ENCODE measurements at places on chromosomes 13 and 19.

- H3K27ac ChIP-seq = no peak overlapping the region
- DNase-seq = no peak
- H3K4me3 ChIP-seq = no peak overlapping the region
These were observed 34.2 kb downstream of the GJA3 start for GRCh38 chr13:20126541-20127261.

DNA sequence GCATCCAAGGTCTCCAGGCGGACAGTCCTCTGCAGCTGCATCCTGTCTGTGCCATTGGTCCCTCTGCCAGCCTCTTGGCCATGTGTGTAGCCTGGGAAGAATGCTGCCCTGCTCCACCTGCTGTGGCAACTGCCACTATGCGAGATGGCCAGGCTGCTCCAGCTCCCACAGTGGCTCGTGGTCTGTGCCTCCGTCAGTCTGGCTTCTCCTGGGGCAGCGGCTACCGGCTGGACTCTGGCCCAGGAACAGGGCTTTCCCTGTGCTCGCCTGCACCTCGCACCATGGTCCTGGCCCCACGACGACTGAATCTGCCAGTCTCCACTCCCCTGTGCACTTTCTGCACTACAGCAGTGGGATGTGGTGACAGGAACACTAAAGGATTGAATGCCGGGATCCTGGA lies 26.7 kb upstream of the FFAR2 start:
- no peak for DNase-seq
- no peak overlapping the region for H3K4me3 ChIP-seq
- H3K36me3 ChIP-seq = no peaks in the 10 kb centered on the region
- no peaks in the 10 kb centered on the region for H3K4me1 ChIP-seq
- peaks cover 26% of the 10 kb centered on the region for H3K27me3 ChIP-seq

DNA sequence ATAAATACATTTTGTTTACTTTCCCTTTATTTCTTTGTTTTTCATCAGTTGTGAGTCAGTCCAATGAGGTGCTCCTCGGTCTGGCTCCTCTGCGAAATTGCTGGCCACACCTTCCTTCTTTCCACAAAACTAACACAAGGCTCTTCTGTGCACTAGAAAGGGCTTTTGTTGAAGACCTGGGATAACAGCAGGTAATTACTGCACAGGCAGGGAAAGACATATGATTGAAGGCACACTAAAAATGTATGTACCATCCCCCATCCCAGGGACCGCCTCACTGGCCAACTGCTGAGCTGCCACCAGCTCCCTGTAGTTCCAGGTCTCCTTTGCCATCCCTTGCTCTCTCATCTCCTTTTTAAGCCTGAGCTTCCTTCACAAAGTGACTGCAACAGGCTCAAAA lies 180.5 kb downstream of the EFNB2 start:
- no peak overlapping the region for H3K4me3 ChIP-seq
- no peak overlapping the region for H3K27ac ChIP-seq
- no peaks in the 10 kb centered on the region for H3K27me3 ChIP-seq
- H3K4me1 ChIP-seq = peaks cover 4% of the 10 kb centered on the region
- DNase-seq = no peak

- no peak overlapping the region for H3K27ac ChIP-seq
- peaks cover 90% of the 10 kb centered on the region for H3K36me3 ChIP-seq
- no peak for DNase-seq
- no peaks in the 10 kb centered on the region for H3K27me3 ChIP-seq
These were observed 30.3 kb downstream of the USPL1 start for GRCh38 chr13:30647824-30648521.

DNA sequence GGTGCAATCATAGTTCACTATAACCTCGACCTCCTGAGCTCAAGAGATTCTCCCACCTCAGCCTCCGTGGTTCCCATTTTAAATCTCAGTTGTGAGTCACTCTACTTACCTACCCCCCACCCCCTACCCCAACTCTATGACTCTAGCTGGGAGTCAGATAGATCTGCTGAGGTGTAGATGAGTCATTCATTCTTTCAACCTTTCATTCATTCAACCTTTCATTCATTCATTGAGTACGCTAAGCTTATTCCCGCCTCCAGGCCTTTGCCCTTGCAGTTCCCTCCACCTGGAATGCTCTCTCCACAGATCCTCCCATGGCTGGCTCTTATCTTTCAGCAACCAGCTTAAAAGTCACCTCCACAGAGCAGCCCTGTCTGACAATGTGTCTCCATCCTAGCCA lies 1.1 kb upstream of the MAST1 start:
- H3K36me3 ChIP-seq = no peaks in the 10 kb centered on the region
- no peak for DNase-seq
- peaks cover 10% of the 10 kb centered on the region for H3K4me1 ChIP-seq
- no peak overlapping the region for H3K27ac ChIP-seq

DNA sequence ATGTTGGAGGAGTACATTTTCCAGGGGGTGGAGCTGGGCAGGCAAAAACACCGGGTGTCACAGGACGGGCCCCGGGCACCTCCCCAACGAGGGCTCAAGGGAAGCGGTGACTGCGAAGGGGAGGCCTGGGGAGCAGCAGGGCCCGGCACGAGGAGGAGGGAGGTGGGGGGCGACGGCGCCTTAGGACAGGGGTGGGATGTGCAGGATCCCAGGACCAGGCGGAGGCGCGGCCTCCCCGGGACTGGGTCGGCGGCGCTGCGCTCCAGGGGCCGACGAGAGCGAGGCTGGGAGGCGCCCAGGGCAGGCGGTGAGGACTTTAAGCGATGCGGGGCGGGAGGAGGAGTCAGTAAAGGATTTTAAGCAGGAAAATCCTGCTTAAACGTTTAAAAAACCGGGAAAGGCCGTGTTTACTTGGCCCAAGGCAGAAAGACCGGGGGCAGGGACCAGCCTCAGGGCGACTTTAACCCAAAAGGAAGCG lies 427 bp downstream of the ZNF160 start:
- peaks cover 21% of the 10 kb centered on the region for H3K36me3 ChIP-seq

DNA sequence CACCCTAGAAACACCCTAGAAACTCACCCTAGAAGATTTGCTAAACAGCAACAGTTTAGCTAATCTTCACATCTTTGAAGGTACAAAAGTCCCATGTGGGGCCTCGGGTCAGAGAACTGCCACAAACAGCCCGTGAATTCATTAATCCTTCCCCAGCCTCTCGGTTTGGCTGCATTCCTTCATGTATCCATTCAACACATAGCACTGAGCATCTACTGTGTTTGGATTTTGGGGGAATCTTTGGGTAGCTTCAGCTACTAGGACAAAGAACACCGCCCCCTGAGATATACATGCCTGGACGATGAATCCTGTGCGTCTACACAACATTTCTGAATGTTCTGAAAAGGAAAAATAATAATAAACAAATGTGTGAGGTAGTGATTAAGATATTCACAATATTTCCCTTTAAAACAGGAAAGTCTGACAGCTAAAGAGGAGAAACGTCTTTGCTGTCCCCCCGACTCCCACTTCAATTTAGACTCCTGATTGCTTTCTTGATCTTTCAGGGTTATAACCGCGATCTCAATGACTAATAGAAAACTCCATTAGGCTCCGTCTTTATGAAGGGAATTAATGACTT lies 63.5 kb downstream of the ALOX5AP start:
- no peak for DNase-seq
- no peaks in the 10 kb centered on the region for H3K36me3 ChIP-seq
- H3K4me3 ChIP-seq = no peak overlapping the region
- H3K27me3 ChIP-seq = no peaks in the 10 kb centered on the region
- peaks cover 18% of the 10 kb centered on the region for H3K4me1 ChIP-seq
- no peak overlapping the region for H3K27ac ChIP-seq

Measured in RWPE2 (cell line).